NCI-H1092 treated with DMSO at 0.1 percent for 48 hours (cell line): ENCODE measurements at places on chromosomes 7 and 10.

DNA sequence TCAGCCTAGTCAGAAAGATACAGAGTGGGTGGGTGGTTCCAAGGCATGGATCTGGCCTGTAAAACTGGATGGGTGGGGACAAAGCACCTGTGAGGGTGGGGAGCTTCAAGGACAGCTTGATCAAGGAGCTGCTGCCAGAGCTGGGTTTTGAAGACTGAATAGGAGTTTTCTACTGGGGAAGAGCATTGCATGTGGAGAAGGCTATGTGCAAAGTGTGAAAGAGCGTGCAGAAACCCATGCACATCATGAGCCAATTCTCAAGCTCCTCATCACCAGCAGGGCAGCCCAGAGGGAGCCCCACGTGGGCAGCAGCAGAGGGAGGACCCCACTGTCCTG lies 58.6 kb downstream of the PDGFA start:
- no peak for DNase-seq

GRCh38 chr7:156629873-156630272 lies 10.7 kb upstream of the RNF32 start:
- DNase-seq, result no peak

DNA sequence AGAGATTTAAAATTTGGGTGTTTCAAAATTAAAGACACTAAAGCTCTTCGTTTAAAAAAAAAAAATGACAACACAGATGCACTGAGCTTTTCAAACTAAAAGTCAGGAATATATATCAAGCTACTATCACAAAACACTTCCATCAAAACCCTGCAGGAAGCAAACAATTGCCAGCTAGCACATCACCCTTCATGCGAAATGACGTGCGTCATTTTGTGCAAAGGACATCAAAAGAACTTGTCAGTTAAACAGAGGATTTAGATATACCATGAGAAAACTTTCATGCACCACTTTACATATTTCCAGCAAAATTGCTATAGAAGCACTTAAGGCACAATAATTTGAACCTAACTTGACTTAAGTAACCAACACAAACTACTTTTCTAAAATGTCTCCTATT lies 264.7 kb downstream of the GRM8 start:
- DNase-seq, result no peak

DNA sequence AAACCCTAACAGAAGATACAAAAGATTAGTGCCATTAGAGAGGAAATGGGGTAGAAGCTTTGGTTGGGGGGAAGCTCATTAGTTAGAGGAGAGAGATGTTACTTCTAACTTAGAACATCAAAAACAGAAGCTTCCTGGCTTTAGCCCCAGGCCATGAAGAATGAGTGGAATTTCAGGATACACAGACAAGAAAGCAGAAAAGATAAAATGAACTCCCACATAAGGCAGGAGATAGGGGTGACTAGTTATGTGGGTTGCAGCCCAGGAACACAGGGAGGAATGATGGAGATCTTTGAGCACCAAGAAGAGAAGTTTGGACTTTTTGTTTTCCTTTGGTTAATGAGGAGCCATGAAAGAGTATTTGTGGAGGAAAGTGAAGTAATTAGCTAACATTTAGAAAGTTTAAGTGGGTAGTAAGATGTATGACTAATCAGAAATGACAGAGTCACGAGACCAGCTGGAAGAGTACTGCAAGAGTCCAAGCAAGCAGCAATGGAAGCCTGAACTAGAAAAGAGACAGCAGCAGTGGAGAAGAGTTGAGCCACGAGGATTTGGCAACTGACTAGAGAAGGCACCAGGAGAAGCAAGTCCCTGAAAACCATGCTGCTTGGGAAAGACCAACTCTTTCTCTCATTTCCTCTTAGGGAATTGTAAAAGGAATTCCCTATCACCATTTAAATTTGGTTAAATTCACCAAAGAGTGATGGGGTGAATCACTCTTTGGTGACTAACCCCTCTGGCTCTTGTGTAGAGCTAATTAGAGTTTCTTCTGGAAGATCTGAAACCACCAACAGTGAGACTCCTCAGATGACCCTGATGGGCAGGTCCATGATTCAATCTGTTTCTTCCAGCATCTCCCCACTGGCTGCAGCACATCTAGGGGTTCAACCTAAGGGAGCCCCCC lies 131.9 kb downstream of the KCNMA1 start:
- DNase-seq, result no peak

GRCh38 chr7:158323741-158324396 lies 263.8 kb downstream of the PTPRN2 start:
- no peak for DNase-seq

DNA sequence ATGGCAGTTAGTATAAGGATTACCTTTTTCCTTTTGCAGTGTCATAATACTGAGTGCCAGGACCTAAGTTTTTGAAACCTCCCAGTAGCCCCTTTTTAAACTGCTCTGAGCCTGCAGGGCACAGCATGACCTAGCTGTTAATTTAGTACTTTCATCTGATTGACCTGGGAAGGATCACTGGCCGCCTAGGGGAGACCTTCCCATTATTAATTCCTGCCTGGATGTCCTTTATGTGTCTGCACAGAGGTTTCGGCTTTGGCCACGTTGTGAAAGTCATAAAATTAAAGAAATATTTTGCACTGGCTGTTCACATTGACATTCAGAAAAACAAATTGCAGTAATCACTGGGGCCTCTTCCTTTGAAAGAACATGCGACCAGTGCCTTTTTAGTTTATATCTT lies 290.2 kb downstream of the SDK1 start:
- DNase-seq, result no peak

GRCh38 chr10:52952391-52953055 lies 179.9 kb upstream of the MBL2 start:
- no peak for DNase-seq
